ENCODE measurements at places on chromosomes 12 and 14.

DNA sequence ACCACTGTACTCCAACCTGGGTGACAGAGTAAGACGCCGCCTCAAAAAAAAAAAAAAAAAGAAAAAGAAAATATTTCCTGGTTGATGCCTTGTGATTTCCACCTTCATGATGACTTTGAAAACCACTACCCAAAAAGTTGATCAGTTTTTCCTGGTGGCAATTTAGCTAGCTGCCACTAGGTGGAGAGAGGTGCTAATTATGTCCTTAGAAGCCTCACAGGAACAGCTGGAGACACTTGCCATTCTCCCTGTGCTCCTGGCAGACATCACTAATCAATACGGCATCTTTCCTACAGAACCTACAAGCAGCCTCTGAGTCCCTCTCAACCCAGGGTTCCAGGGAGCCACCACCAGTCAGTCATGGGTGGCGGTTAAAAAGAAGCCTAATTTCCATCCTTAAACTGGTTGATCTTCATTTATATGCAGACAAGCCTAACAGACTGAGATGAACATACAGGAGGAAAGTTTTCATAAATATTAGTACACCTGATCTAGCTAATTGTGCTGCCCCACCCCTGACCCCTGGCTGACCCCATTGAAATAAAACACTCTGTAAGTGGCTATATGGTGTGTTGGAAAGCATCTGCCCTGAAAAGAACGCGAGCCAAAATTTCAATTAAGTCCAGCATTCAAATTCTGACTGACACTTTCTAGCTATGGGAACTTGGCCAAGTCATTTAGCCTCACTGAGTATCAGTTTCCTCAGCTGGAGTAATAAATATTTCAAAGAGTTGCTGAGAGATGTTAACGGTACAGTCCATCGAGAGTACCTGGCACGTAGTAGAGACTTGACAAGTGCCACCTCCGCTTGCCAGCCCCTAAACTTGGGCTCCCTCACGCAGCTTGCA, 6.2 kb upstream of the OAS1 start:
- DNase-seq: peak; percentile 67

- DNase-seq: no peak
These were observed 1.4 kb downstream of the PCNX4 start for GRCh38 chr14:60093080-60093479.

DNA sequence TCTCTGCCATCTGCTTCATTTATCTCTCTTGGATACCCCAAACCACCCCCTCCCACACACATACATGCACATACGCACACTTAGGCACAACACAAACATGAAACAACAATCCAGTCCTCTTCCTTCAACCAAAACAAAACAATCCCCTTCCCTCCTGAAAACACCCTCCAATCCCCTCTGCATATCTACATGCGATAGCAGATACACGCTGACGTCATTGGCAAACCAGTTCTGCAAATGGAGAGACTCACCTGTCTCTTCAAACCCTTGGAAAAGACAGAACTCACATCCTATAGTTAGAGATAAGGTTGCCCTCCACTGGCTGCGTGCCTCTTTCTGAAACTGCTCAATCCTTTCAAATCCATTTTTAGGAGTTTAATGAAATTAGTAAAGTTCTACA, 37.2 kb upstream of the RMST start:
- DNase-seq: no peak

GRCh38 chr12:67355428-67356379, 86.5 kb downstream of the CAND1 start:
- DNase-seq: peak; percentile 63

- DNase-seq: no peak
These were observed 55.1 kb upstream of the DBX2 start for GRCh38 chr12:45105996-45106395.

- DNase-seq: no peak
These were observed 23.7 kb downstream of the HEBP1 start for GRCh38 chr12:12976366-12976765.

DNA sequence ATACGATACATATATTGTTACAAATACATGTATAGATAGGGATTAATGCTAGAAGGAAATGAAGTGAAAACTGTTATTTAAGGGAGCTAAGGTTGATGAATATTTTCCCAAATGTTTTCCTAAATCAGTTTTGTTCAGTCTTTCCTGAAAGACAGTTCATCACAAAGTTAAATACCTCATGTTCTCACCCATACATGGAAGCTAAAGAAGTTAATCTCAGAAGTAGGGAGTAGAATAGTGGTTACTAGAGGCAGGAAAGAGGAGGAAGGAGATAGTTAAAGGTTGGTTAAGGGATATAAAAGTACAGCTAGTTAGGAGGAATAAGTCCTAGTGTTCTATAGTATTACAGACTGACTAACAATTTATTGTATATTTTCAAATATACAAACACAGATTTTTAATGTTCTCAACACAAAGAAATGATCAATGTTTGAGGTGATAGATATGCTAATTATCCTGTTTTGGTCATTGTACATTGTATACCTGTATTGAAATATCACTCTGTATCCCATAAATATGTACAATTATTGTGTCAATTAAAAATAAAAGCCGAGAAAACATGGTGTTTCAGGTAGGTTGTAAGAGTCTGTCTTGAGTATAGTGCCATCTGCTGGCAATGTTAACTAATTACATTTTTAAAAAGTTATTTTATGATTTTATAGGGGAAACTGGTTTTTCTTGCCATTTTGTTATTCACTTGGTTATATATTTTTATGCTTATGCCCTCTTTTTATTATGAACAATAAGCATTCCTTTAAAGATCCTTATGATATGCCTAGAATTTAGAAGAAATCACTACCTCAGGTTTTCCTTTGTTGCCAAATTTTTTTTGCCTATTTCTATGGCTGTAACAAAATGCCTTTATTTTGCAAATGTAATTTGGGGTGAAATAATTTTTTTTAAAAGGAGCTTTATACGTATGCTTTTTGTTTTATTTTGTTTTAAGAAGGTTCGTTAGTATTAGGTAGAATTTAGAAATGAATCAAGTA, 26.9 kb downstream of the ZDHHC17 start:
- peak; percentile 55 for DNase-seq

GRCh38 chr14:106846218-106846617, 1319.8 kb downstream of the TMEM121 start:
- no peak for DNase-seq

- no peak for DNase-seq
These were observed 462.4 kb upstream of the RGS6 start for GRCh38 chr14:71469643-71470335.

DNA sequence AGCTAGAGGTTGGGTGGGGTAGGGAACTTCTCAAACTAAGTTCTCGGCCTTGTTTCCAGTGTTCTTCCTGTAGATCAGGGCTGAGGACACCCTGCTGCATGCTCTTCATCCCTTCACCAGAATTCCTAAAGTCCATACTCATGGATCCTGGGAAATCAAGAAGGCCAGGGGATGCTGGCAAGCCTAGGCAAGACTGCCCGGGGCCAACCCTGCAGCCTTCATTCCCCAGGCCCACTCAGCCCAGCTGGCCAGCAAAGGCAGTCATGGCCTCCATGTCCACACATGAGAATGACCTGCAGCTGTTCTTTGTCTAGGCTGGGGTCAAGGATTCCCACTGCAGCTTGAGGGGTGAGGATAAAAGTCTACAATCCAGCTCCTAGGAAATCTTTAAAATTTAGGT, 109.3 kb upstream of the ETV6 start:
- DNase-seq: no peak

DNA sequence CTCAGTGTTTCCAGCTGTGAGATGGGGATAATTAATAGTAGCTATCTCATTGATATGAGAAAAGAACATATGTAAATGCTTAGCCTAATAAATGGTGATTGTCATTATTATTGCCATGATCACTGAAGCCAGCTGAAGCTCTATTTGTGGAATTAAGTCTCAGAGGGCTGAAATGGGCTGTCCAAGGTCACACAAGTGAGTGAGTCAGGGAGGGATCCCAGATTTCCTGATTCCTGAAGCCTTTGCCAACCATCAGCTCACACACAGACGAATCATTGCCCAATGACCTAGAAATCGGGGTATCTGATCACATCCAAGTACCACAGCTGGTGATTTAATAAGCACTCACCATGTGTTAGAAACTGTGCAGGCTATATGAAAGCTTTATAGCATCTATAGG, 21.6 kb upstream of the TMEM229B start:
- DNase-seq: no peak

DNA sequence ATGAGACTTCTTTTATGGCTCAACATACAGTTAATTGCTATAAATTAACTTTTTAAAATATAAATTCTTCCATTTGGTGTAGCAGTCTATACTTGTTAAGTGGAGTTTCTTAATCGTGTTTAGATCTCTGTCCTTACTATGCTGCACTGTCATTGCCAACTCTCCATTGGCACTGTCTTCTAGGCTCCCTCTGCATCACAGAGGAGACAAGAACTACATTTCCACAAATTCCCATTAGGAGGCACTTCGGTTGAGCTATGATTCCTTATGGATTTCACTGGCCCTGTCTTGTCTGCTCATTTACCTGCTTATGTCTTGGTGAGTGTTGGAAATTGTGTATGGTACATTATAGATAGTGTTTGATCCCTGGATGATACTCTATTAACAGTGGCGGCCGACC, 630.9 kb upstream of the ATXN7L3B start:
- no peak for DNase-seq

- DNase-seq: peak; percentile 57
These were observed 1.2 kb downstream of the FOS start for GRCh38 chr14:75279763-75280290.

- DNase-seq: no peak
These were observed 31.7 kb downstream of the TDG start for GRCh38 chr12:103997286-103997900.

DNA sequence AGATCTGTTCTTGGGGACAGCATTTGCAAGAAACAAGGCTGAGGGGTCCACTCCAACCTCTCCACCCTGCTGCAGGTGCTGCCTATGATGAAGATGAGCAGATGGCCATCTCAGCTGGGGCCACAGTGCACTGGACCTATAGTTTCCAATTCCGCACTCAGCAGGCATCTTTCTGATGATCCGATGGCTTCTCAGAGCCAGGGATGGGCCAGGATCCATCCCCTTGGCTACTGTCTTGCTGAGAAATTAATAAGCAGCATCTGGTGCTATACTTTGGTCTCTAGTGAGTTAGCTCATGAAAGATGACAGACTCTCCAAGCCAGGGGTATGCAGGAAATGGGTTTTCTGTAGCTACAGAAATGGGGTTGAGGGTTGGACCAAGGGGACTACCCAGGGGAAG, 18.4 kb upstream of the BDKRB1 start:
- DNase-seq: no peak

DNA sequence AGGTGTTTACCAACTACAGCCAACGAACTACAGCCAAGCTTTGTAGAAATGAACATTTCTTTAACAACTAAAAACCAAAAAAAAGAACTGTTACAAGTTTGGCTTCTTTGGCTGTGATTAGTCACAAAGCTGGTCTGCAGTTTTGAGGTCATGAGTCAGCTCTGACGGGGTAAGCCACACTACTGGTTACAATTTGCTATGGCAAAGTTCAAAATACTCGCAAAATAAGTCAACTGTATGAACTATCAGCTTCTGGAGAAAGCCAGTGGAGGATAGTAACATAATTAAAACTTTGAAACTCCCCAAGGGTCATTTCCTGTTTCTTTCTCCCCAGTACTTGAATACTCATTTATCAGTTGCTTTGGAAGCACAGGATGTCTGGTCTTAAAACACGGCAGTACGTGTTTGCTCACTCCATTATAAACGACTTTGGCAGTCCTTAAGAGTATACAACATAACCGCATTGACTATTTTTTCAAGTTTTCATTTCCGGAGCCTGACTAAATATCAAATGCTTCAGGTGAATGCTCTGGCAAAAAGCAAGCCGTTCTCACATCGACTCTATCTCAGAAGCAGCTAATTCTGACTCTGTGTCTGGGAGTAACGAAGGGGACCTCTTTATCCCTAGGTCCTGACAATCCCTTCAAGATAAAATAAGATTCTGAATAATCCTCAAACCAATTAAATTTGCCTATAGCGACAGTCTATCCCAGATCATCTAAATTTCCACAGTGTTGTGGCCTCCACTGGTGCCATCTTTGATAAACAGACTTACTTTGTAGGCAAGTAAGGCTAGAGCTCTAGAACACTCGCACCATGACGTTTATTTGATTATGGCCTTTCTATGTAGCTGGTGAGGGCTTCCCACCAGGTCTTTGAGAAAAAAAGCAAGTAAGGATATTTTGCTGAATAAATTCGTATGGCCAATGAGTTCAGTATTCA, 10.6 kb downstream of the PHLDA1 start:
- DNase-seq: peak; percentile 81

DNA sequence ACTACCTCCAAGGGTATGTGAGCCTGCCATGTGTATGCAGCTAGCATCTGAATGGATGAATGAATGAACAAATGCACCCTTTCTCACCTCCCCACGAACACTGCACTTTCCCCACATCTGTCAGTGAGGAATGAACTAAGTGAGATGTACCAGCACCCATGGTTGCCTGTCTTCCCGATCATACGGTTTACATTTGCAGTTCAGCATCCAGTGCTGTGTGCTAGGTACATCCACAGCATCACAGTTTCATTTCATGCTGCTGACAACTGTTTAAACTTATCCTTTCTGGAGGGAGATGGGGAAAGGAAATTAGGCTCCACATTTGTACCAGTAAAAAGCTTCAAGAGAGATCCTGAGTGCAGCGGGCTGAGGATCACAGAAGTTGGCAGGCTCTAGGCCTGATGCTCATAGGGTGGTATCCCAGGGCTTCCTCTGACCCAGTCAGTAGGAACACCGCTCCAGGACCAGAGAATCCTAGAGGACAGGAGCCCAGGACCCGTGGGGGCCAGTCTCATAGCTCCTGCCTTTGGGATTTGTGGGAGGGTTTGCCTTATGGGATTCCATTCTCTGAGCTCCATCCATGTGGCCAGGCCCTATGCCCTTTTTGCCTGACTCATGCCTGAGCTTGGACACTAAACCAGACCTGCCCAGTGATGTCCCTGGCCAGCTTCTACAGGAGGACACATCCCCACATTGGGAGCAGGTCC, 294.5 kb downstream of the CACNA1C start:
- no peak for DNase-seq

GRCh38 chr14:77133720-77134338, 7.8 kb downstream of the ZDHHC22 start:
- peak; percentile 47 for DNase-seq

DNA sequence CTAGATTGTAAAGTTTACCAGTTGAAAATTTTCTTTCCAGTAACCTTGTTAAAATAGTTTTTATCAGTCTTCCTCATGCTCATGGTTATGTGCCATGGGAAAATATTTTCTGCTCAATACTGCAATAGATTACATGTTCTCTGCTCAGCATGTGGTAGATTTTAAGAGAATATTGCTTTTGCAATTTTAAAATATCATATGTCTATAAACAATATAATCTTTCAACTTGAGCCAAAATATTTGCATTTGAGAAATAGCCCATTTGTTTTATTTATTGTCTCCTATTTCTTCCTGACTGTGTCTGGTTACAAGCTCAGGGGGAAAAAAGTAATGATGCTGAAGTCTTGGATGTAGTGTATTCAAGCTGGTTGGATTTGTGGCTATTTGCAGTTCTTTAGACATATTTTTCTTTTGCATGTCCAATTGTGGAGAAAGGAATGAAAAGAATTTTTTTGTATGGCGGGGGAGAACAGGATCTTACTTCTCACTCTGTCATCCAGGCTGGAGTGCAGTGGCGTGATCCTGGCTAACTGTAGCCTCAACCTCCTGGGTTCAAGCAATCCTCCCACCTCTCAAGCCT, 342.6 kb upstream of the NAV3 start:
- DNase-seq: no peak

Data from CD4-positive, alpha-beta T cell treated with Interleukin-21 for 1 hour (primary cell).